ENCODE measurements at places on chromosomes 6 and 20. TPM values are rescaled to one million over a fixed set of nuclear protein-coding genes. Genes with fewer than 3 reads are reported as not detected.
A peak's percentile ranks its signal among the peaks of the same experiment; 100 is the strongest.

RAB5IF gene
- 25.0 TPM for total RNA-seq

DNA sequence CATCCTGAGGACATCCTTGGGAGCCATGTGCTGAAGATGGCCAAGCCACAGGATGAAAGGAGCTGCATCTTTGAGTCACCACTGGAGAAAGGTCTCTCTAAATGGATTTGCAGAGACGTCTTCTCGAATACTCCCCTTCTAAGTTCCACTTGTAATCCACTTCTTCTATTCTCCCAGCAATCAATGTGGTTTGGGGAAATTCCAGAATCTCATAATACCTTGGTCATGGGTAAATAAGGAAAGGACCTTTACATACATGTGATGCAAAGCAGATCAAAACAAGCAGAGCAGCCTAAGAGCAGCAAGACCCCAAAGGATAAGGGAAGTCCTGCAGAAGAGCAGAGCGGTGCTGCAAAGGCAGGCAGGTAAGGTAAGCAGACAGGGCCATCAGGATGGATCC is 35.3 kb downstream of the TRIM38 start:
- DNase-seq = no peak

MAPK14 gene
- total RNA-seq = 56.1 TPM

DNA sequence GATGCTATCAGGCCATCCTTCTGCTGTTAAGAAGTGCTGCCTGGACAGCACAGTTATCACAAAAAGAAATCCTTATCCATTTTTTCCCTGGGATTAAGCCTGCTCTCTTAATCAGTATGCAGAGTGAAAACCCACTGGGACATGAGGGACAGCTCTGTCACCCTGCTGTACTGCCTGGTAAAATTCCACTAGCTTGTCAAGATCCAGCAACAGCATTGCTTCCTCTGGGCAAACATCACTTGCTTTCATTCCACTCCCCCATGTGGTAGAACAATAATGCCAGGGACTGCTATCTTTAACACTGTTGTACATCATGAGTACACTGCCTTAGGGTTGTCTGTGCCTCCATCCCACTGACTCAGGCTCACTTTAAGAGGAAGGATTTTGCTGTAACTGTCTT is 331.3 kb downstream of the KIF16B start:
- peak; percentile 61 for DNase-seq

DNA sequence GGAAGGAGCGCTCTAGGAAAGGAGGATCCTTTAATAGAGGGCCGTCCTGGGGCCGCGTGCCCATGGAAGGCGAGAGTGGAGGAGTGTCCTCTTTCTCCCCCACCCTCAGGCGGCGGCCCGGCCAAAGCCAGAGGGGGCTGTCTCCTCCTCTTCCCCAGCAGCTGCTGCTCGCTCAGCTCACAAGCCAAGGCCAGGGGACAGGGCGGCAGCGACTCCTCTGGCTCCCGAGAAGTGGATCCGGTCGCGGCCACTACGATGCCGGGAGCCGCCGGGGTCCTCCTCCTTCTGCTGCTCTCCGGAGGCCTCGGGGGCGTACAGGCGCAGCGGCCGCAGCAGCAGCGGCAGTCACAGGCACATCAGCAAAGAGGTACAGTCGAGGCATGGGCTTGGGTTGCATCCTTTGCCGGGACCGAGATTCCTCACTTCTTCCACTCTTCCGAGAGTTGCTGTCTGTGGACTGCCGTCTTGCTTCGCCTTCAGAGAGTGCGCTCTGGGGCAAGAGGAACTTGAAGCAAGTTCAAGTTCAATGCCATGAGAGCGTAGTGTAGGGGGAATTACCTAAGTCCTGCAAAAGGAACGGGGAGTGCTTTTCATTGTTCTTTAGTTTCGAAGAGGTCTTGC is at the start of gene LAMA2:
TSS of gene LAMA2 (plus strand) at position 148 of the 621 bp plus-strand sequence. CDS start at position 256, 108 bp downstream.
- DNase-seq = peak; percentile 38

POM121L2 gene
- not detected for total RNA-seq

B3GAT2 gene
- 18.6 TPM for total RNA-seq

KCNK5 gene
- total RNA-seq = 0.16 TPM

GRCh38 chr20:23420943-23421931 is at the start of gene NAPB:
Gene NAPB, minus strand, starts transcription at chr20:23421488. Its CDS starts 86 bp downstream, at chr20:23421402.
- DNase-seq = peak; percentile 93

GRCh38 chr6:138007014-138007472 is 100.2 kb downstream of the PERP start:
- DNase-seq = no peak

- DNase-seq = no peak
These were observed 697 bp upstream of the CEP43 start for GRCh38 chr6:166998256-166999144.

- no peak for DNase-seq
These were observed 243.9 kb upstream of the TCF21 start for GRCh38 chr6:133644892-133645619.

TM9SF4 gene
- total RNA-seq = 15.1 TPM

- no peak for DNase-seq
These were observed 11.3 kb downstream of the KDM1B start for GRCh38 chr6:18166312-18167036.

DNA sequence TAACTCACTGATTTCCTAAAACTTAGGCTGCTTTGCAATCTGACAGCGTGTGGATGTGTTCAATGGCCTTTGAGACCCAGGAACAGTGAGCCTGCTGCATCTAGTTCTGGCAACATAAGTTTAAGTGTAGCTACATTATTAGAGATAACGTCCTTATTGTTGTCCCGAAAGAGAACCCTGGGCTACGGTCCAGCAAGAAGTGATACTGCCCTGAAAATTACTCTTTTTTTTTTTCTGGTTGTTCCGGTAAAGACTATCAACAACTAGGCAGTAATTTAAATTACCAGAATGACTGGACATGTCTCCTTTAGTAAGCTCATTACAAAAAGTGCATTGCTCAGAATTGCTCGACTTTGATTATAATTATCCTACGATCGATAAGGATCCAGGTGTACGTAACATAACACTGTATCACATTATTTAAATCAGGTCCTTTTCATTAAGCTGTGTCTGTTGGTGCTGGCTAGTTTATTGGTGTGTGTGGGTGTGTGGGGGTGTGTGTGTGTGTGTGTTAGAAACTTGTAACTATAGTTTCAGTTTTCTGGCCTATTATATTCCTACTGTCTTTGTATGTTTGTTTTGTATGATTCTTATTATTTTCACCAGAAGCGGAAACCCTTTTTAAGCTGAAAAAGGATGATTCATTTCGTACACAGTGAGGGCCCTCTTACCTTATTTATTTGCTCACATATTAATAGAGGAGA is 3.0 kb downstream of the TSHZ2 start:
- no peak for DNase-seq

- no peak for DNase-seq
These were observed 112.3 kb upstream of the MARCKS start for GRCh38 chr6:113744861-113745260.

CCM2L gene
- total RNA-seq = 2.0 TPM

GRCh38 chr20:63273059-63273579 is 506 bp downstream of the ARFGAP1 start:
- no peak for DNase-seq

GRCh38 chr6:39561536-39562266 is 163.5 kb downstream of the KIF6 start:
- DNase-seq = no peak

LGSN gene
- 0.47 TPM for total RNA-seq

PLCB4 gene
- total RNA-seq = 12.6 TPM

GRCh38 chr6:110447761-110448160 is 28.7 kb downstream of the SLC22A16 start:
- DNase-seq = no peak

C20orf144 gene
- total RNA-seq = not detected

PAK5 gene
- total RNA-seq = 55.7 TPM

- no peak for DNase-seq
These were observed 144.3 kb upstream of the SALL4 start for GRCh38 chr20:51946586-51946985.

GRCh38 chr6:26272171-26272637 is 92.8 kb upstream of the BTN3A2 start:
- no peak for DNase-seq

GRCh38 chr6:150266963-150267685 is 101.7 kb upstream of the IYD start:
- DNase-seq = no peak

GRCh38 chr20:7650086-7650879 is 290.0 kb downstream of the HAO1 start:
- DNase-seq = no peak

FAM83C gene
- not detected for total RNA-seq

TRAPPC3L gene
- total RNA-seq = not detected

GRCh38 chr6:80210618-80211017 is 104.1 kb downstream of the BCKDHB start:
- no peak for DNase-seq

GRCh38 chr6:167782698-167783517 is 43.8 kb upstream of the AFDN start:
- no peak for DNase-seq

ENPP5 gene
- total RNA-seq = 4.7 TPM

DNA sequence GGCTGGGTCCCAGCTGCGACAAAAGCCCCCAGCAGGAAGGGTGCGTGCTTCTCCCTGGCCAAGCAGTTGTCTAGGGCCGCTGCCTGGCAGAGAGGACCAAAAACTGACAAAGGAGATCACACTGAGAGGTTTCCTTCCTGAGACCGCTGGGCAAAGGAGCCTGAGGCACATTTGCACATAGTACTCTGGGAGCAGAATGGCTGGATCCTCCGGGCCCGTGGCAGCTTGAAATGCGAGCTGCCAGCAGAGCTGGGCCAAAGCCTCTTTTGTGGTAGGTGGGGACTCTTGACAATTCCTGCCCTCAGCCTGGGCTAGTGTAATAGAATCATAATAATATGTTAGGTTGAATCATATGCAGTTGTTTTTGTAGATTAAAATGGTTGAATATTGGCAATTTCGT is 33.1 kb upstream of the RNF8 start:
- DNase-seq = no peak

VSTM2L gene
- total RNA-seq = 39.6 TPM

RPL7L1 gene
- total RNA-seq = 156 TPM

DNA sequence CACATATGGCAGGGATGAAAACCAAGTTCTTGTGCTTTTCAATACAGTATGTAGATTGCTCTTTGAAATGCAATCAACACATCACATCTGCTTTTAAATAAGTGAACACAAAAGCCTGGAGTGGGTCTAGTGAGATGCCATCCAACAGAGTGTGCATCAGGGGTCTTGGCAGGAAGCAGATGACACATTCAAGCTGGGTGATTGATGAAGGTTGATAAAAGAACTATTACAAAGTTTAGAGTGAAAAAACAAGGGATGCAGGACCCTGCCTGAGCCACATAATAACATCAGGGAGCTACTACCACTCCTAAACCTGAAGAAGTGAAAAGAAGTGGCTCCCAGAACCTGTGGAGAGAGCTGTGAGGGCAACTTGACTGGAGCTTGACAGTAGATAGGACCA is 16.6 kb upstream of the PLCB1 start:
- no peak for DNase-seq

GRCh38 chr20:8860011-8860495 is 208.8 kb upstream of the PLCB4 start:
- no peak for DNase-seq

DNA sequence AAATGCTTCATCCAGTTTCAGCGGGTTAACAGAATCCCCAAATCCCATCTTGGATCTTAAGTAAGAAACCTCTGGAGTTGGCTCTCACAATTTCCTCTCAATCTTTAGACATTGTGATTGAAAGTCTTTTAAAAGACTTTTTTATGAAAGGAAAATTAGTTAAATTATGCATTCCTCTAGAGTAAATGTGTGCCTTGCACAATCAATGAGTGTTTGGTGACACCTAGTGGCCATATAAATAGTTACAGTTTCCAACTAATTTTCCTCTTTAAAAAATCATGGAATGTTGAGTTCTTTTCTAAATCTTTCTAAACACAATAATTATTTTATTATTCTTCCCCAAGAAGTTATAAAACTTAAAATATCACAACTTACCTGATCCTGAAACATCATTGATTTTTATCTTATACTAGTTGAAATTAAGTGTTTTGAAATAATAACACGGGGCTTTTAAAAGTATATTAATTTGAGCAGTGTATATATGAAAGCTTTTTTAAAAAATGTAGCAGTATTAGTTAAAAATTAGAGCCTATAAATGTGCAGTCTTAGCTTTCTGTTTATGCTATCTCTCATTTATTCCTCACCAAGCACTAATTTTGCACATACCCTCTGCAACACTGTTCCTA is 66.4 kb downstream of the PKHD1 start:
- no peak for DNase-seq

DNA sequence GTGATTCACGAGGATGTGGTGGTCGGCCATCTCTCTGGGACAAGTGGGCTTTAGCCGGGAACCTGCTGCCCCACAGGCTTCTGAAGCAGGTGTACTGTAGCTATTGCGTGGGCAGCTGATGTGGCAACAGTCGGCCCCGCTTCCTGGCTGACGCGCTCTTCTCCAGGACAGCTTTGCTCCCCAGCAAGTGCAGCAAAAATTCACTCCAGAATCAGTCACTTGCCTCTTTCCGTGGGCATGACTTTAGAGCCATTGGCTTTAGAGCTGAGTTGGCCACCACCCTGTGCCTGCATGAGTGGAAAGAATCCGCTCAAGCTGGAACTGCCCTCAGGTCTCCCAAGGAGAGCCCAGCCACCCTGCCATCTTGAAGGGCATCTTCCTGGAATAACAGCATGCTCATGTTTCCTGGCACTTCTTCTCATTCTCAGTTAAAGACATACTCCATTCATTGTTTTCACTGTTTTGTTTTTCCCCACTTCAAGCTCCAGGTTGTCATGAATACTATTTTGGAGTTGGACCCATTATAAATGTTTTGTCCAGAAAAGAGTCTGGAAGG is 178.3 kb downstream of the ZDHHC14 start:
- no peak for DNase-seq

- DNase-seq = peak; percentile 57
These were observed at the start of gene PAQR8 for GRCh38 chr6:52361945-52362442. Gene PAQR8, plus strand, starts transcription at chr6:52362151. Its CDS starts 41,063 bp downstream, at chr6:52403214.

DNA sequence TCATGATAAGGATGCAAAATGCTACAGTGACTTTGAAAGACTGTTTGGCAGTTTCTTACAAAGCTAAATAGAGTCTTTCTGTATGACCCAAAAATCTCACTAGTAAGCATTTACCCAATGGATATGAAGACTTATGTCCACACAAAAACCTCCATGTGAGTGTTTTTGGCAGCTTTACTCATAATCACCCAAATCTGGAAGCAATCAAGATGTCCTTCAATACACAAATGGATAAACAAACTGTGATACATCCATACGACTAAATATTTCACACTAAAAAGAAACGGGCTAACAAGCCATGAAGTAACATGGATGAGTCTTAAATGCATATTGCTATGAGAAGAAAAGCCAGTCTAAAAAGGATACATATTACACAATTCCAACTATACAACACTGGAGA is 117.2 kb downstream of the PDE10A start:
- DNase-seq = no peak

- DNase-seq = no peak
These were observed 64.8 kb downstream of the AIG1 start for GRCh38 chr6:143125455-143125854.

DNA sequence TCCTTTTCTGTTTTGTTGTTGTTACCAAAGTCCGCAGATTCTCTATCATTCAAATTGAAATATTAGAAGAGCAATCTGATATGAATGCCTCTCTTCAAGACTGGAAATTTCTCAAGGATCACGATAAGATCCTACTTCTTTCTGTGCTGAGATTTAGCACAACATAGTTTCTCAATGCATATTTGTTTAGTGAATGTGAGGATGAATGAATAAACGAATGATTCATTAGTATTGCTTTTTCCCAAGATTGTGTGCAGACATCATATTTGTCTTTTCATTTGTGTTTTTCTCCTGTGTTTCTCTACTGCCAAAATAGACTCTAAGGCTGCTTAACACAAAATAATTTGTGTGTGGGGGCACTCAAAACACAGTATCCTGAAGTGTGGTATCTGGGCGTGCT is 862.7 kb upstream of the MAP3K7 start:
- no peak for DNase-seq

- DNase-seq = no peak
These were observed 72.8 kb upstream of the CEP85L start for GRCh38 chr6:118724211-118724610.

Measured in occipital lobe (tissue), 3 donors.